ENCODE measurements at places on chromosomes 7 and 10.

DNA sequence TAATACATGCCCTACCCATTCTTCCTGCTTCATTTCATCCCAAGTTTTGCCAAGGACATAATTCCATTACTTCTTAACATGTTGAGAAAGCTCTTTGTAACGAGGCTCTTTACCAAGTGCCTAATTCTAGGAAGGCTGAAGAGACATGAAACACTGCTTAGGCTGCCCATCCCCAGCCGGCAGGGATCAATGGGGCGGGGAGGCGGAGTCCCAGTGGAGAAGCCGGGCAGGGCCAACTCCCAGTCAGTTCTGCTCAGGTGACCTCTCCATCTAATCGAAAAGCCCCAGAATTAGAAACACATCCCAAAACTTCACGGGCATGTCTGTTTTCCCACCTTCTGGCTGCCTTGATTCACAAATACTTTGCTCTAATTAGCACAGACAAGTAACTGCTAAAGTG is 89.5 kb upstream of the LYZL1 start:
- DNase-seq = no peak

- no peak for DNase-seq
These were observed 11.6 kb upstream of the PFKFB3 start for GRCh38 chr10:6191147-6191546.

DNA sequence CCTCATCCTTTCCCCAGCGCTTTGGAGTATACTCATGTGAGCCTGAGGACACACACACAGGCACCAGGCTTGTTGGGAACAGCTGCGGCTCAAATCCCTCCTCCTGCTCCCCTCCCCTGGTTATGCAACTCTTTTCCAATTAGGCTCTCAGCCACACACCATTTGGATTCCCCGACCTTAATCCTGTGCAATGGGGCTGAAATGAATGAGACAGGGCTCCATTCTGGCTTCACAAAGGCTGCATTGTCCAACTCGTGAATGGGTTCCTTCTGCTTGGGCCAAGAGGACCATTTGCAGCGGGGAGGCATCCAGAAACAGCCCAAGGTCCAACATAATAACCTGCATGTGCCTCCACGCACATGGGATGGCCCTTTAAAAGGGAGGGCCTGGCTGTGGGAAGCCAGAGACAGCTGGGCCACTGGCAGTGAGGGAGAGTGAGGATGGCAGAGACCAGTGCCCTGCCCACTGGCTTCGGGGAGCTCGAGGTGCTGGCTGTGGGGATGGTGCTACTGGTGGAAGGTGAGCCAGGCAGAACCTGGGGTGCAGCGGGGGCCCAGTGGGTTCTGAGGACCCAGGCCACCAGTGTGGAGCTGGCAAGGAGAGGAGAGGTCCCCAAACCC is at the start of gene RGR:
Gene RGR, plus strand, starts transcription at position 403 of the 620 bp plus-strand sequence. Its CDS starts 38 bp downstream, at position 441.
- peak; percentile 90 for DNase-seq

DNA sequence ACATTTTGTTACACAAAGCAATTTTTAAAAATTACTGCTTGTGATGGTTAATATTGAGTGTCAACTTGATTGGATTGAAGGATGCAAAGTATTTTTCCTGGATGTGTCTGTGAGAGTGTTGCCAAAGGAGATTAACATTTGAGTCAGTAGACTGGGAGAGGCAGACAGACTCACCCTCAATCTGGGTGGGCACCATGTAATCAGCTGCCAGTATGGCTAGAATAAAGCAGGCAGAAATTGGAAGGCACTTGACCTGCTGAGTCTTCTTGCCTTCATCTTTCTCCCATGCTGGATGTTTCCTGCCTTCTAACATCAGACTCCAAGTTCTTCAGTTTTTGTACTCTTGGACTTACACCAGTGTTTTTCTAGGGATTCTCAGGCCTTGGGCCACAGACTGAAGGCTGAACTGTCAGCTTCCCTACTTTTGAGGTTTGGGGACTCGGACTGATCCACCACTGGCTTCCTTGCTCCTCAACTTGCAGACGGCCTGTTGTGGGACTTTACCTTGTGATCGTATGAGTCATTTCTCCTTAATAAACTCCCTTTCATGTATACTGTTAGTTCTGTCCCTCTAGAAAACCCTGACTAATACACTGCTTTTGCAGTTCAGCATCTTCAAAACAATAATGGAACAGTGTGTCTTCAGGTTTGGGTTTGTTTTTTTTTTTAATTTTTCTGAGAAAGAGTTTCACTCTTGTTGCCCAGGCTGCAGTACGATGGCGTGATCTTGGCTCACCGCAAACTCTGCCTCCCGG is 244.1 kb upstream of the SEMA3C start:
- no peak for DNase-seq

GRCh38 chr10:124977648-124978375 is 35.9 kb downstream of the ZRANB1 start:
- DNase-seq = no peak

GRCh38 chr10:127736222-127736914 is 617 bp upstream of the FOXI2 start:
- no peak for DNase-seq

DNA sequence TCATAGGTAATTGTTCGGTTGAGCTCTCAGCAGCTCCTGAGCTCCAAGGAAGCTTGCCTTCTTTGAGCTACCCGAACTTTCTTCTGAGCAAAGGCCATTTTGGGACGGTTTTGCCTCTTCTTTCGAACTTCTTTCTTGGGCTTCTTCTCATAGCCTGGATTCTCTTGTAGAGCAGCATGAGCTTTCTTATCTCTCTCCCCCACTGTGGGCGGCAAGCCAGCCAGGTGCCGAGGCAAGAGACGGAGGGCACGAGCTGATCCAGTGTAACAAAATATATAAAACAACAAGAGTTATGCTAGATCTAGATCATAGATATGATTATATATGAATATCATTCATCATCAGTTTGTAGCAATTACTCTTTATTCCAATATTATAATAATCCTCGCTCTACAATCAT is 16.5 kb upstream of the KNDC1 start:
- DNase-seq = no peak

DNA sequence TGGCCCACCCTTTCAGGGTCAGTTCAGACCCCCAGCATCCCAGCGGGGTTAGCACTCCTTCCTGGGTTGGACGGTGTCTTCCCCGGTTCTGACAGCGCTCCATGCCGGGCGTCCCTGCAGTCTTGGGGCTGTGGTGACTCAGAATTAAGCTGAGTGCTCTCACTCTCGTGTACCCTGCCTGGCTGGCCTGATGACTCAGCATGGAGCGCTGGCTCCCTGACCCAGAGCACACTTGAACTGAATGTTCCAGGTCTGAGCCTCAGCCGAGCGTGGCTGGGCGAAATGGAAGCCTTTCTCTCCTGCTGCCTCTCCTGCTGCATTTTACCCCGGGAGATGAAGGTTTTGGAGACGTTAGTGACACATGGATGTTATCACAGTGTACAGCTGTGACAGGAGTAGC is 7.1 kb downstream of the BAG3 start:
- DNase-seq = no peak

- peak; percentile 40 for DNase-seq
These were observed 923 bp downstream of the TRIL start for GRCh38 chr7:28957064-28957750.

GRCh38 chr7:79149831-79150230 is 303.6 kb downstream of the MAGI2 start:
- no peak for DNase-seq

GRCh38 chr7:76233538-76234281 is 32.0 kb downstream of the SRRM3 start:
- DNase-seq = no peak

GRCh38 chr10:74500026-74500704 is 326.2 kb upstream of the KAT6B start:
- DNase-seq = no peak

DNA sequence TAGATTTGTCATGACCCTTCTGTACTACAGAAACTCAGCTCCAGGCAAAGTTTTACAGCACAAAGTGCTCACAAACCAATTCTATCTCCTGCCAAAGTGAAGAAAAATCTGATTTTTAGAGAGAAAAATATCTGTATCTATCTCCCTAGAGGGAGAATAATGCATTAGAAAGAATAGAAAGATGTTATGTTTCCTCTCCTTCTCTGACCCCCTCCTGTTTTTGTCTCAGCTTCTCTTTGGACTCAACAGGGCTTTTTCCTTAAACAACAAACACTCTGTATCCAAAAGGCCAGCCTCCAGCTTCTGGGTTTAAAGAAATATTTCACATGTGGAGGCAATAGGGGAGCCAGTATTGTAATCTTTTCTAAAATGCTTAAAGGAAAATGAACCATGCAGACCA is 627.4 kb downstream of the REEP3 start:
- DNase-seq = no peak

GRCh38 chr10:100485801-100486495 is 23.1 kb downstream of the WNT8B start:
- peak; percentile 93 for DNase-seq

GRCh38 chr7:104964626-104965236 is 49.3 kb upstream of the KMT2E start:
- no peak for DNase-seq

GRCh38 chr10:27526242-27526641 is 22.1 kb downstream of the RAB18 start:
- no peak for DNase-seq

DNA sequence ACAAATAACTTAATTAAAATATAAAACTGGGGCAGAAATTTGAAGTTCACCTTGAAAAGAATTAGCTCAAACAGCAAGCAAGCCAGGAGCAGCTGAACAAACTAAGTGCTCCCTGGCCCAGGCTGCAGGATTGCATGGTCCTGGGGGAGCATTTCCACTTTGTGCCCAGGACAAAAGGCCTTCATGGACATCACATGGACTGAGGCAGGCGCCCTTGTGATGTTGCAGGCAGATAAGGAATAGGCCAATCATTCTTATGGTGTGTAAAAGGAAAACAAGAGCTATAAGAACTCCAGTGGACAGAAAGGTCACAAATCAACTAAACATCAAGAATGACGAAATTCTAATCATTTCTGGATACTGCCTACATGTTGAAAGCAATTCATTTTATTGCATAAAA is 17.5 kb upstream of the TECTB start:
- DNase-seq = no peak

GRCh38 chr7:29806208-29806994 is at the start of gene WIPF3:
TSS of gene WIPF3 (plus strand) at chr7:29806508. CDS start at chr7:29834725, 28,217 bp downstream.
- DNase-seq = peak; percentile 55

DNA sequence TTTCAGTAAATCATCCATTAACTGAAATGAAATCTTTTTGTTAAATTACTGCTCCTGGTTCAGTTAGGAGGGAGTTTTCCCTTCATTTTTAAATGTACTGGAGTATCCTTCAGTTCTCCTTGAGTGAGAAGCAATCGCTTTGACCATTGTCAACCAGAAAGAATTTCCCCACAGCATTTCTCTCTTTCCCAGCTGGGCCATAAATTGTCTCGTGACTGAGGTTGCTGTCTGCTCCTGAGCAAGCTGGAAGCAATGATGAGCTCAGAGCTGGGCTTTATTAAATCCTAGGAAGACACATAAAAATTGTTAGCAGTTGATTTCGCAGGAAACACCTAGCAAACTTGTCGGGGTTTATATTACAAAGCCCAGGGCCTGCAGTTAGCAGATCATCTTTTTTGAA is 102.0 kb upstream of the INSYN2A start:
- DNase-seq = no peak

GRCh38 chr7:46752881-46753366 is 829.0 kb downstream of the TNS3 start:
- no peak for DNase-seq

DNA sequence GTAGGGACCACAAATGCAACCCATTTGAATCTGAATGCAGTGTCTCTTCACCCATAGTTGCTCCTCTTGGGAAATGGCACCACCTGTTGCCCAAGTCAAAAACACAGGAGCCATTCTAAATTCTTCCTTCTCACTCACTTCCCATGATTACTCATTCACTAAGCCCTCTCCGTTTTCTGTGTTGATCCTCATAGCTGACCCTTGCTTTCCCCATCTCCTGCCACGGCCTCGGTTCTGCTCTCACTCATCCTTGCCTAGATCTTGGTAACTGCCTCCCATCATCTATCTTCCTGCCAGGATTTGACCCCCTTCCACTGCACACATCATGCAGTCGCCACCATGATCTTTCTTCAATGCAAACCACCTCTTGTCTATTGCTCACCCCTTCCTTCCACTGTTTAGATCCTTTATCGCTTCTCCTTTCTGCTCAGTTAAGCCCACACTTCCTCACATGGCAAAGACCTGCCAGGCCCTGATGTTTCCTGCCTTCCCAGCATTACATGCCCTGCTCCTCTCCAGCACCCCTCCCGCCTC is 19.0 kb upstream of the CPN1 start:
- no peak for DNase-seq

- no peak for DNase-seq
These were observed 7.0 kb upstream of the TMEM243 start for GRCh38 chr7:87226495-87226894.

DNA sequence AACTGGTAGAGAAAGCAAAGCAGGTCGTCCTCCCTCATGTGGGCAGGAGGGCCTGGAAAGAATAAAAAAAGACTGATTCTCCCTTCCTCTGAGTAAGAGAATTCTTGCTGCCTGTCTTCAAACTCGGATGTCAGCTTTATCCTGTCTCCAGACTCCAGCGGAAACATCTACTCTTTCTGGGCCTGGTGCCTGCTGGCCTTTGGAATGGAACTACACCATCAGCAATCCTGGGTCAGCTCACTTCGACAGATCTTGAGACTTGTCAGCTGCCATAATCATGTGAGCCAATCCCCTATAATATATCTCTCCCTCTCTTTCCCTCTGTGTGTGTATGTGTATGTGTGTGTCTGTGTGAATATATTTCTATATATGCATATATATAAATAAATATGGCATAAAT is 411.0 kb upstream of the DPP6 start:
- no peak for DNase-seq

DNA sequence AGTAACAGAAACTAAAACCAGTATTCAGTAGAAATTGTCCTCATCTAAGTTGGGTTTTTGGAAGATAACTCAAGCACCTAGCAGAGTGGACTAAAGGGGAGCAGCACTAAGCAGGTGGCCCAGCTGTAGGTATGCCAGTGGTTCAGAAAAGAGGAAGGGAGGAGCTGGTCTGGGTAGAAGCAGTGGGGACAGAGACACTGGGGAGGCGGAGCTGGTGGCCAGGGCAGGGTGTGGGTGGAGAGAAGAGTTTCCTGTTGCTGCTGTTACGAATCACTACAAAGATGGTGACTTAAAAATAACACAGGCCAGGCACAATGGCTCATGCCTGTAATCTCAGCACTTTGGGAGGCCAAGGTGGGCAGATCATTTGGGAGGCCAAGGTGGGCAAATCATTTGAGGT is 136.2 kb downstream of the WDR11 start:
- DNase-seq = no peak

All from neuronal stem cell (in vitro differentiated cells).